HT1080 (cell line): ENCODE measurements at places on chromosomes 2 and 18.

DNA sequence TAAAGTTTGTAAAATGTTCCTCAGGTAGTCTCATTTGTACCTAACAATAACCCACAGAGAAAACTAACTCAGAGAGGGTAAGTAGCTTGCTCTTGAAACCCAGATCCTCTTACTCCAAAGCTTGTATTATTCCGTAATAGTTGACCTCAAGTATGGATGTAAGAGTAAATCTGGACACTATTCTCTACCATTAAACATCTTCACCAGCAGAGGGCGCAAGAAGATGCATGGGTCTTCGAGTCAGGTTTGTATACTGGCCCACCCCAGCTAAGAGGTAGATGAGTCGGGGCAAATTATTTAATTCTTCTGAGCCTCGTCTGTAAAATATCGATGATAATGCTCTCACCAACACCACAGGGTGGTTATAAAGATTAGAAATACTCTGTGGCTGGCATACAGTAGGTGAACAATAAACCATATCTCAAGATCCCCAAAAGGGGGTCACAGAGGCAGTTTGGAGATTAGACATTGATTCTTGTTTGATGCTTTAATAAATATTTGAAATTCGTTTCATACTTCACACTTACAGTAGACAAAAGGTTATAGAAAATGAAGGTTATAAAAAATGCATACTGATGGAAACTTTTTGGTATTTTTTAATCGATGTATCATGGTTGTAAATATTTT is 3.5 kb upstream of the CABLES1 start:
- peak; percentile 72 for DNase-seq

DNA sequence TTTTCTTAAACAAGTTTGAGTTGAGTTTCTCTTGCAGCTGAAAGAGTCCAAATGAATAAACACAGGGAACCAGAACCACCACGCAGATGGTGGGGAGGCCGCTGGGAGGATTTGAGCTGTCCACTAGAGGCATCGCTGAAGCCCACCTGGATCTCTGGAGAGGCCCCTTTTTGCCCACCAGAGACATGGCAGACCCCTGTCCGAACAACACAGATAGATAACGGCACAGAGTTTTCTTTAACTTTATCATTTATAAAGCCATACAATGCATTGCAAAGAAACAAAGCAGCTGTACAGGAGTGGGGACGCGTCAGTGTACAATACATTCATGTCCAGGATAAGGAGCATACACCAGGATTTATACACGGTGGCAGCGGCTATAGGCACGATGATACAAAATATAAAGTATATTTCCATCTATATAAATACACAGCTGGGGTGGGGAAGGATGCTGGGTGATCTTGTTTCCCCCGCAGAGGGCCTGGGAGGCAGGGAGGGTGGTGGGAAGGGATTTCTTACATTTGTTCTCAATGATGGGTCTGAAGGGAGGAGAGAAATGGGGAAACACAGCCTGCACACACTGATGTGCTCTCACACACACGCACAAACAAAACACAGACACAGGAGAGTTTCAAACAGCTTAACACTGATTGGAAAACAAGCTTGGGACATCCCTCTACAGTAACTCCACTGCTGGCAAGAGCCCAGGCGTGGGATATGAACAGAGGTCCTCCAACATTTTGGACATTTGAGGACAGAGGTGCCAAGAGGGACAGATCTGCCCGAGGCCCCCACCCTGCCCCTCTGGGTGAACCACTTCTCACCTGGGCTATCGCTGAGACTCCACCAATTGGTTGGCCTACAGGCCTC is 203.0 kb downstream of the TNS1 start:
- DNase-seq: no peak

DNA sequence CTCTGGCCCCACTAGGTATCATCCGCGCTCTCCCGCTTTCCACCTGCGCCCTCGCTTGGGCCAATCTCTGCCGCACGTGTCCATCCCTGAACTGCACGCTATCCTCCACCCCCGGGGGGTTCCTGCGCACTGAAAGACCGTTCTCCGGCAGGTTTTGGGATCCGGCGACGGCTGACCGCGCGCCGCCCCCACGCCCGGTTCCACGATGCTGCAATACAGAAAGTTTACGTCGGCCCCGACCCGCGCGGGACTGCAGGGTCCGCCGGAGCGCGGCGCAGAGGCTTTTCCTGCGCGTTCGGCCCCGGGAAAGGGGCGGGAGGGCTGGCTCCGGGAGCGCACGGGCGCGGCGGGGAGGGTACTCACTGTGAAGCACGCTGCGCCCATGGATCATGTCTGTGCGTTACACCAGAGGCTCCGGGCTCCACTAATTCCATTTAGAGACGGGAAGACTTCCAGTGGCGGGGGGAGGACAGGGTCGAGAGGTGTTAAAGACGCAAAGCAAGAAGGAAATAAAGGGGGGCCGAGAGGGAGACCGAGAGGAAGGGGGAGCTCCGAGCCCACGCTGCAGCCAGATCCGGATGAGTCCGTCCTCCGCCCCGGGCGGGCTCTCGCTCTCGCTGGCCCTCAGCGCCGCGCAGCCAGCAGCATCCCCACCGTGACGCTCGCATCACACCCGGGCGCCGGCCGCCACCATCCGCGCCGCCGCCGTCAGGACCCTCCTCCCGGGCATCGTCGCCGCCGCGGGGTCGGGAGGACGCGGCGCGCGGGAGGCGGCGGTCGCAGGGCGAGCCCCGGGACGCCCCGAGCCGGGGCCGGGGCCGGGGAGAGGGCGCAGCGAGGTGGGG is 664 bp downstream of the NETO1 start:
- no peak for DNase-seq

GRCh38 chr2:48279344-48280090 is 250.4 kb upstream of the STON1 start:
- no peak for DNase-seq

- DNase-seq: no peak
These were observed 440.9 kb downstream of the ZNF516 start for GRCh38 chr18:76054156-76054555.
